ENCODE measurements at places on chromosomes 16 and 17.

DNA sequence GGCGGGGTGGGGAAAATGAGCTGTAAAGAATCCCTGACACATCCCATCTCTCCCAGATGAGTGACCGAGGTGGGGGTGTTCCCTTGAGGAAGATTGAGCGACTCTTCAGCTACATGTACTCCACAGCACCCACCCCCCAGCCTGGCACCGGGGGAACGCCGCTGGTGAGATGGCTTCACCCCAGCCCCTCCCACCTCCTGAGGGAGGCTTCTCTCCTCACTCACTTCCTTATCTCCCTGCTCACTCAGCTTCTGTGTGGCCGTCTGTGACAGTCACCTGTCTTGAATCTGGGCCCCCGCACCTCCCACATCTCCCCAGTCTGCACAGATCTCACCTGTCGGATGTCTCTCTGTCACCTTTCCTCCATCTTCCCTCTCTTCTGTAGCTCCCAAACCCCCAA lies 13.4 kb downstream of the PDK2 start:
- no peak for DNase-seq

- DNase-seq: peak; percentile 69
Observed at GRCh38 chr17:75601057-75601987, 13.7 kb downstream of the MYO15B start.

- DNase-seq: peak; percentile 89
Observed at GRCh38 chr17:81959362-81960129, 1.4 kb downstream of the NOTUM start.

DNA sequence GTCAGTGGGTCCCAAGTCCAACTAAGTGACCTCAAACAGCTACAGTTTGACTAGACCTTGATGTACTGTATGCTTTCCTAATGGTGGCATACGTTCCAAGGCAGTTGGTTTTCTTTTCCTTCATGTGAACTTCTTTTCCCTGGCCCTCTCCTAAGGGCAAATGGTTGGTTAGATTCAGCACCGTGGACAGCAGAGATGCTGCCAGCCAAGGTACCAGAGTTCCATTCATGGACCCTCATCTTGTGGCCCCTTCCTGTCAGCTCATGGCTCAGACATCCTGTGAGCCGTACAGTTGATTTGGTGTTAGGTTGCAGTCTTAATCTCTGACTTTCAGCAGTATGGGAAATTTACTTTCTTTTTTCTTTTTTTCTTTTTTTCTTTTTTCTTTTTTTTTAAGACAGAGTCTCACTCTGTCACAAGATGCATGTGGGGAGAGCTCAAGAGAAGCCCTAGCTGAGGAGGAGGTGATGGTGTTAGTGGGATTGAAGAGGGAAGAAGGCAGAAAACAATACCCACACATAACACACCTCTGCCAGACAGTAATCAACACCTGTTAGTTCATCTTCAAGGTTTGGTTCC lies 122.4 kb downstream of the USP31 start:
- DNase-seq: no peak

DNA sequence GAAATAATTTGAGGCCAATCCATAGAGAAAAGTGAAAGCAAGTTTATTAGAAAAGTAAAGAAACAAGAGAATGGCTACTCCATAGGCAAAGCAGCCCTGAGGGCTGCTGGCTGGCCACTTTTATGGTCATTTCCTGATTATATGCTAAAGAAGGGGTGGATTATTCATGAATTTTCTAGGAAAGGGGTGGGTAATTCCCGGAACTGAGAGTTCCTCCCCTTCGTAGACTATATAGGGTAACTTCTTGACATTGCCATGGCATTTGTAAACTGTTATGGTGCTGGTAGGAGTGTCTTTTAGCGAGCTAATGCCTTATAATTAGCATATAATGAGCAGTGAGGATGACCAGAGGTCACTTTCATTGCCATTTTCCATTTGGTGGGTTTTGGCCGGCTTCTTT lies 4.4 kb downstream of the DHRS7B start:
- DNase-seq: no peak

GRCh38 chr17:37399265-37399803 lies 7.3 kb downstream of the ACACA start:
- DNase-seq: no peak

DNA sequence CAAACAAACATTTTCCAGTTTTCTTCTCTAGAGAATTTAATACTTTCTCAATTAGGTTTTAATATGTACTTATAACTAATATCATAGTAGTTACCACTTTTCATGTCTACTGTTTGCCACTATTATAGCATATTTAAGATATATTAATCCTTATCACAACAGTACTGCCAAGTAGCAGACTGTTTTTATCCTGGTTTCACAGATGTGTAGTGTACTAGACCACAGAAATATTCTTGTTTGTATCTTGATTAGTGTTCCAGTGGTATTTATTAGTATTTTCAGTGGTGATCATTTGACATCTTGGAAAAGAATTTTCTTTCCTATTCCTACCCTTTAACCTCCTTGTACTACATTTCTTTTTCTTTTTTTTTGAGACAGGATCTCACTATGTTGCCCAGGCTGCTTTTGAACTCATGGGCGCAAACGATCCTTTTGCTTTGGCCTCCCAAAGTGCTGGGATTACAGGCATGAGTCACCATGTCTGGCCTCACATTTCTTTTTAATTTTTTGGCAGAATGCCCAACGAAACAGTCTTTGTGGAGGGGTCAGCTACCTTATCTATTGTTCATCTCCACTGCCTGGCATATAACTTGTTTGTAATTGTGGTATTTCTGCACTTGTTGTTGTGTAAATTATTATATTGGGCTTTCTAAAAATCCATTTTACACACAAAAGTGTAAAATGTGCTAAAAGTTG lies 27.2 kb downstream of the MAP2K4 start:
- no peak for DNase-seq

DNA sequence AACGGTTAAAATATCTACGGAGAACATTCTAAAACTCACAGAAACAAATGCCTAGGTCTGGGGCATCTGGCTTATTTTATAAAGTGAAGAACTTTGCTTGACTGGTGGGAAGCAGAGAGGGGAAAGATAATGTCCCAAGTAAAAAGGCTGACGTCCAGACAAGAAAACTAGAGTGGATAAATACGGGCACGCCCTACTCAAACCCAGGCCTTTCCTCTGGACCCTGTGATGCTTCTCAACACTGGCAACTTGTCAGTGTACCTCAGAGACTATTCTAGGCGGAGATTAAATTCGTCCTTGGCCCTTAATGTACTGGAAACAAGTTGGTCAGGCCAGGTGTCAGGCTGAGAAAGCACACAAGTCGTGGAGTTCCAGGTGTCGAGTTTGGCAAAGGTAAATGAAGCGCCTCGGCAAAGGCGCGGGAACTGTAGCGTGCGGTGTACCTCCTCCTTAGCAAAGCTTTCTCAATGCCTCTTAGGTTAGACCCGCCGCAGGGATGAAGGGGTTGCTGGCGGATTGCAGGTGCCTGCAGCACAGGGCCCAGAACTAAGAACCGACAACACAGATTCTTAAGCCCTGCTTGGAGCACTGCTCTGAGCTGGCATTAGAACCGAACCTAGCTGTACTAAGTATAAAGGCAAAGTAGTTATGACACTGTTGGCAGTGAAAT lies 668 bp upstream of the UNK start:
- peak; percentile 50 for DNase-seq

DNA sequence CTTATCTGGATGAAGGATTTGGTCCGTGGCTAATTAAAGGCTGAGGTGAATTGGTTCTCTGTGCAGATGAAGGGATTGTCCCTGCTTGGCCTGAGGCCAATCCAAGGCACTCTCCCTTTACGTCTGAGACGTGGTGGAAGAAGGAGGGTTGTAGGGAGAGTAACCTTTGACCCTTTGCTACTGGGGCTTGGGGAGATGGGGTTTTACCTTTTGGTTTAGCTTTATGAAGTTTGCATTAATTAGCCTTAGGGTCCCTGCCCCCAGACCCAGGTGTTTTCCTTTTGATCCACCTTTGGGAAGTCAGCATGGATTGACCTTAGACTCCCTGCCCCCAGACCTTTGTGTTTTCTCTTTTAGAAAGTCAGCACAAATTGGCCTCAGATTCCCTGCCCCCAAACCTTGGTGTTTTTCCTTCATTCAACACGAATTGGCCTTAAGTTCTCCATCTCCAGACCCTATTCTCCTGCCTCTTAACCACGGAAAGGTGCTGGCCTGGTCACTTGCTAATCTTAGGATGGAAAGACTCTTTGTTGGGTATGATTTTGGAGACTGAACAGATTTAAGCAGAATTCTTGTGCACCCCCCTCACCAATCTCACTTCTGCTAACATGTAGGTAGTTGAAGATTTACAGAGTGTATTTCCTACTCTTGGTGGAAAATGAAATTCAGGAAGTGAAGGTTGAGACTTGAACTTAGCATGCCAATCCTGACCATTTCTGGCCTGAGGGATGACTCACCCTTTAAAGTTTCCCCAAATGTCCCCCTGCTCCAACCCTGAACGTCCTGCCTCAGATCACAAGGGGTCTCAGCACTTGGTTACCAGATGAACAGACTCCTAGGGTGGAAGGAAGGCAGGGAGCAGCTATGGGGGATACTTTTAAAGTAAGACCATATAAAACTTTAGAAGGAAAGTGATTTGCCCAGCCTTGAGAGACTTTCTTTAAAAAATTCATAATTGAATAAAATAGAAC lies 23.1 kb upstream of the MMD start:
- DNase-seq: no peak

- no peak for DNase-seq
Observed at GRCh38 chr16:31265329-31266245, 5.8 kb downstream of the ITGAM start.

DNA sequence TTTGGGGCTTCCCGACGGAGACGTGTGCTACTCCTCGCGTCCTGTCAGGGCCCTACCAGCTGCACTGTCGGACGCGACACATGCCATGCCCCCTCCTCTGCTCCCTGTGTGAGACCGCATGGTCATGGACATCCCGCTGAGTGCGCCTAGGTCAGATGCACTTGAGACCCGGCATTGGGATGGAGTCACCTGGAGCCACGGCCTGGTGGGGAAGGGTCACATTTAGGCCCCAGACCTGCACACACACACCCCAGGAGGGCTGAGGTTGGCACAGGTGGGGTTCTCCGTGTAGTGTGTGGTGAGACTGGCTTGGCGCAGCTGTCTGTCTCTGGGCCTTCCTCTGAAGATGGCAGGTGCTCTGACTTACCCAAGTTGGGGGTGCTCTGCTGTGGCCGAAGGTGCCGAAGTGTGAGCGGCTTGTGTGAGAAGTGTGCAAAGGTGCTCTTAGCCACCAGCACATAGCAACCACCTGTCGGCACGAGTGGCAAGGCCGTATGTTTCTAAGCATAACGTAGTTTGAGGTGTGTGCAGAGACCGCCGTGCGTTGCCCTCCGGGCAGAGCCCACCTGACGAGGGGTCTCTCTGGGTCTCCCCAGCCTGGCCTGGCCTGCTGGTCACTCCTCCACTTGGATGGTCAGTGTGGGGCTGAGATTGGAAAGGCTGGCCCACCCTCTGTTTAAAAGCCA lies 108.6 kb downstream of the BANP start:
- peak; percentile 20 for DNase-seq

DNA sequence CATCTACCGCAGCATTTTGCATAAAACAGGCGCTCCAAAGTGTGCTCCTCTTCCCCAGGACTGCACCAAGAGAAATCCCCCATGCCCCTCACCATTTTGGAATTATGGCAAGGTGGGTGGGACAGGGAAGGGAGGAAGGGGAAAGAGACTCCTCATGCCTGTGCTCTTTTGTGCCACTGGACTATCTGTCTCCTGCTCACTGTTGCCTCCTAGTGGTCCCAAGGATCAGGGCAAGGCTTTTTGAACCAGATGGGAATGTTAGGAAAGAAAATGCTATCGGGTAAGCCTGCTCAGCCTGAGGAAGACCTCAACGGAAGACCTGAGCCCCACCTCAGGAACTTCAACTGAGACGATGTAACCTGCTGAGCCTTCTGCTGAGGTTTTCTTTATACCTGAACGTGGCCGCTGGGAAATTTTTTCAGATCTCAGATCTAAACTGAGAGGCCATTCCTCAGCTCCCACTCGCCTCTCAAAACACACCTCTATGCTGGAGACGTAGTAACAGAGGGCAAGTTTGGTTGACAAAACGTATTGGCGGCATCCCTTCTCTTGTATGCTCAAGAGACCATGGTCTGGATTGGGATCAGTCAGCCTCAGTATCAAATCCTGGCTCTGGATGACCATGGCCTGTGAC lies 58.3 kb downstream of the SPACA3 start:
- DNase-seq: no peak

DNA sequence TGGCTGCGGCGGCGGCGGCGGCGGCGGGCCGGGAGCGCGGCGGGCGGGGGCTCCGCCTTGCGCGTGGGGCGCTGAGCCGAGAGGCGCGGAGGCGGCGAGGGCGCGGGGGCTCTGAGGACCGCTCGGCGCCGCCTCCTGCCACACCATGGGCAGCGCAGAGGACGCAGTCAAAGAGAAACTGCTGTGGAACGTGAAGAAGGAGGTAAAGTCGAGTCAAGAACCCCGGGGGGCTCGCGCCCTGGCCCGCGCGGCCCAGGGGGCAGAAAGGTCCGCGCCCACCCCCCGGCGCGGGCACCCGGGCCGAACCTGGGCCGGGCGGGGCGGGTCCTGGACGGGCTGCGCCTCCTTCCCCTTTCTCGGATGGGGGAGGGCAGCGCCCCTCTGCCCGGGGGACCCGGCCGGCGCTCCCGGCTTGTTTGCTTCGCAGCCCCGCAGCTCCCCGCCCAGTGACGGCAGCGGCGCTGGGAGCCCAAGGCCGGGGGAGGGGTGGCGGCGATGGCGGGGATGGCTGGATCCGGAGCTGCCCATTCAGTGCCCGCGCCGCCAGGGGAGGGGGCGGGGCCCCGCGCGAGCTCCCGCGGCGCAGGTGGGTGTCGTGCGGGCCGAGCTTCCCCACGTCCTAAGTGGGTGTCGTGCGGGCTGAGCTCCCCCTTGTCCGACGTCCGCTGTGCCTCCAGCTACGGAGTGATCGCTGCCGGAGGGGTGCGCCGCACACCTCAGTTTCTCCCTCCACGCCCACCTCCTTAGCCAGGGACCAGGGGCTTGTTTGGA lies 428 bp downstream of the SGSM2 start:
- DNase-seq: peak; percentile 80

GRCh38 chr16:56657555-56658326 lies at the start of gene MT1F:
Gene MT1F, plus strand, starts transcription at chr16:56657959. Its CDS starts 100 bp downstream, at chr16:56658059.
- peak; percentile 75 for DNase-seq

GRCh38 chr16:58685084-58685449 lies 497 bp upstream of the SLC38A7 start:
- no peak for DNase-seq

GRCh38 chr16:24062270-24062817 lies 193.8 kb upstream of the CACNG3 start:
- DNase-seq: no peak

- no peak for DNase-seq
Observed at GRCh38 chr17:81987161-81987770, 9.8 kb downstream of the ASPSCR1 start.

DNA sequence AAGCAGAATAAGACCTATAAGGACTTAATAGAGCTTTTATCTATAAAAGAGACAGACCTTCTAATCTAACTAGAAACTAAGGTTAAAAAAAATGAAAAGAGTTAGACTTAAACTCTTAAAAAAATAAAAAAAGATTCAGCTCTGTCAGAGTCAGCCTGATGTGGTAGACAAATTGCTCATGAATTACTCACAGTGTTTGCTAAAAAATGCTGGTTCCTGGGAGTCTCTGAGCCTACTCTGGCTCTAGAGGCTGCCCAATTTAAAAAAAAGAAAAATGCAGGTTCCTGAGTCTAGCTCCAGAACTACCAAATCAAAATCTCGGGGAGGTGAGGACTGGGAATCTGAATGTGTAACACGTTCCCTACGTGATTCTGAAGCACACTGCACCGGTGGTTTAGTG lies 18.1 kb downstream of the SOST start:
- DNase-seq: no peak

GRCh38 chr16:1275791-1276579 lies 20.1 kb downstream of the TPSD1 start:
- DNase-seq: no peak

All from left ventricle myocardium superior (tissue), 1 donor.